ENCODE measurements at places on chromosomes 7 and 10. TPM values are rescaled to one million over a fixed set of nuclear protein-coding genes. Genes with fewer than 3 reads are reported as not detected.

C10orf71 gene
- 0.28 TPM for polyA plus RNA-seq

DNA sequence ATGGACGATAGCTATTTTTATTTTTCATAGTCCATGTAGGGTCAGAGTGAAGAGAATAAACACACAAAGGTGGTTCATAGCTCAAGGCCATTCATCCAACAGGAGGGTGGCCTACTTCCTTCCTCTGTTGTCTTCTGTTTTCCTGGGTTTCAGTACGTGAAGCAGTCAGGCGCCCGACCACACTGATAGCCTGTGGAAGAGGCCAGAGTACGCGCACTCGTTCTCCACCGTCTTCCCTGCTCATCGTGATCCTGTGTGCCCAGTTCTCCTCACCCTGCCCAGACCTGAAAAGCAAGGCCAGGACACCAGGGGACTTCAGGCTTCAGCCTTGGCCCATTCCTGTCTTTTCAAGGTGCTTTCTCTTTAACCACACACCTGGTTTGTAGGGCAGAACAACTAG lies 134.7 kb downstream of the GLCCI1 start:
- no peak for DNase-seq

- DNase-seq = no peak
Observed at GRCh38 chr7:102841290-102841689, 71.5 kb upstream of the LRRC17 start.

- no peak for DNase-seq
Observed at GRCh38 chr7:115775981-115776380, 254.6 kb downstream of the TFEC start.

GRCh38 chr7:681551-682307 lies 44.8 kb upstream of the DNAAF5 start:
- DNase-seq = peak; percentile 11

Measured in kidney (tissue), 22 donors.